ENCODE measurements at places on chromosomes 6 and 20.

DNA sequence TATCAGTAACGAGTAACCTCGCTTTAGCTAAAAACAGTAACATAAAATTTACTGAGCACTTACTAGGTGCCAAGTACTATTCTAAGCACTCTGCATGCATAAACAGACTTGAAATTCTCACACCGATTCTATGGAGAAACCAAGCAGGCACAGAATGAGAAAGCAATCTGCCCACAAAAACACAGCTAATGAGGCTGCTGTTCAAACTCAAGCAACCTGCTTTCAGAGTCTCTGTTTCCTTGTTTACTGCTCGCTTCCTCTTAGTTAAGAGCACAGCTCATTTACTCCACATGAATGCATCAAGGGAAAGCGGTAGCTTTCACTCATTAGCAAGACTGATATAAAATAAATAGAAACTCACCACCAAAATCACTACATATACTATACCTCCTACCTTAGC is 37.4 kb downstream of the PRKN start:
- no peak for DNase-seq

DNA sequence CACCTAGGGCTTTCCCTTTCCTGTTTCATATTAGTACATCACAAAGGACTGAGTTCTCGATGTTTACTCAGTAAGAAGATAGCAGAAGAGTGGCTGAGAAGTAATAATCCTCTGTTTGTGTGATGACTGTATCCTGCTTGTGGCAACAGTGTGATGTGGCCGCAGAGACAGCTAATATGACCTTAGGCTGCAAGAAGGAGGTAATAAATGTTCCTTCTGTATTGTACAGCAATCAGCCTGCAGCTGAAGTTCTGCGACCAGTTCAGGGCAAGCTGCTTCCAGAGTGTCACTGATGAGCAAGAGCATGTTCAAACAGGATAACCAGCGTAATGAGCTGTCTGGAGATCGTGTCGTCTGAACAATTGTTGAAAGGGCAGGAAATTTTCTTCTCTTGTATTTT is 70.9 kb downstream of the OPN5 start:
- no peak for DNase-seq

- DNase-seq = no peak
These were observed 5.3 kb upstream of the TCP11 start for GRCh38 chr6:35146453-35146852.

- no peak for DNase-seq
These were observed 1.3 kb downstream of the MAS1 start for GRCh38 chr6:159892053-159892452.

- no peak for DNase-seq
These were observed 55.3 kb downstream of the DLL1 start for GRCh38 chr6:170235391-170236125.
